Activated T-helper 2 cell treated with anti-CD3 and anti-CD28 coated beads, Interferon-gamma antibody, Interleukin-2, Interleukin-4, amounts not matched to agents 10 μg/mL and 5 μg/mL and 100 μg/mL, durations not matched to agents 14 hours and 24 hours and 36 hours (primary cell): ENCODE measurements at places on chromosomes 5 and 9. TPM values are rescaled to one million over a fixed set of nuclear protein-coding genes. Genes with fewer than 3 reads are reported as not detected.

GRCh38 chr5:167412556-167412955 lies 878.9 kb upstream of the WWC1 start:
- DNase-seq, result no peak

DNA sequence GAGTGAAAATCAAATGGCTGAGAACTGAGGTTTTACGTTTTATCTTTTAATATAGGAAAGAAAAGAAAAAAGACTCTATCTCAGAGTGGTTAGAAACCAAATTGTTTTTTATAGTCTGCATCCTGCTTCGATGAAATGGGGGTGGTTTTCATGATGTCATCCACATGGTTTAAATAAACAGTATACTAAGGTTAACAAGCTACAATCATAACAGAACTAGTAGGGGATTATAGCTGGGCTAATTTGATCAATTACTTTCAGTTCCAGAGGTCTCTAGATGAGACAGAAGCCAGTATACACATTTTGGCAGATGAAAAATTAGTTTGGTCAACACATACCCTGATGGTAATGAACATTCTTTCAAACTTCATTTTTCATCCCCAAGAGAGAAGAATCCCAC lies 106.3 kb upstream of the SNX2 start:
- no peak for DNase-seq

- DNase-seq, result no peak
Measured at GRCh38 chr5:173928871-173929574, 40.9 kb downstream of the CPEB4 start.

DNA sequence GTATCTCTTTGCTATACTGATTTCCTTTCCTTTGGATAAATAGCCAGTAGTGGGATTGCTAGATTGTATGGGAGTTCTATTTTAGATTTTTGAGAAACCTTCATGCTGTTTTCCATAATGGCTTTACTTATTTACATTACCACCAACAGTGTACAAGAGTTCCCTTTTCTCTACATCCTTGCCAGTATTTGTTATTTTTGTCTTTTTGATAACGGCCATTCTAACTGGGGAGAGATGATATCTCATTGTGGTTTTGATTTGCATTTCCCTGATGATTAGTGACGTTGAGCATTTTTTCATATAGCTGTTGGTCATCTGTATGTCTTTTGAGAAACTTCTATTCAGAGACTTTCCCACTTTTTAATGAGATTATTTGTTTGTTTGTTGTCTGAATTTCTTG lies 25.8 kb downstream of the NADK2 start:
- DNase-seq, result no peak

GRCh38 chr9:104700306-104700705 lies 6.0 kb downstream of the OR13D1 start:
- DNase-seq, result no peak

DNA sequence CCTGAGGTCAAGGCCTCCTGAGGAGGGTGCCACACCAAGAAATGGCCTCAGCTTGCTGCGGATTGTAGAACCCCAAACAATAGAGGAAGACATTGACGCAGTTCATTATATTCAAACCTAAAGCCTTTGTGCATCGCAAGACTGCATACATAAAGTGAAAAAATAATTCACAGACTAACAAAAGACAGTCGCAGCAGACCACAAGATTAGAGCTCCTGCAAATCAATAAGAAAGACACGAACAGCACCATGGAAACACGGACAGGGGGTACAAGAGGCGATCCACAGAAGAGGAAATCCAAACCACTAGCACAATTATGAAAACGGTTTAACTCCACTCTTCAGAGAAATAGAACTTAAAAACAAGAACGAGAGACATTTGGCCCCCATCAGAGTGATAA lies 10.0 kb upstream of the TCOF1 start:
- DNase-seq, result no peak

DNA sequence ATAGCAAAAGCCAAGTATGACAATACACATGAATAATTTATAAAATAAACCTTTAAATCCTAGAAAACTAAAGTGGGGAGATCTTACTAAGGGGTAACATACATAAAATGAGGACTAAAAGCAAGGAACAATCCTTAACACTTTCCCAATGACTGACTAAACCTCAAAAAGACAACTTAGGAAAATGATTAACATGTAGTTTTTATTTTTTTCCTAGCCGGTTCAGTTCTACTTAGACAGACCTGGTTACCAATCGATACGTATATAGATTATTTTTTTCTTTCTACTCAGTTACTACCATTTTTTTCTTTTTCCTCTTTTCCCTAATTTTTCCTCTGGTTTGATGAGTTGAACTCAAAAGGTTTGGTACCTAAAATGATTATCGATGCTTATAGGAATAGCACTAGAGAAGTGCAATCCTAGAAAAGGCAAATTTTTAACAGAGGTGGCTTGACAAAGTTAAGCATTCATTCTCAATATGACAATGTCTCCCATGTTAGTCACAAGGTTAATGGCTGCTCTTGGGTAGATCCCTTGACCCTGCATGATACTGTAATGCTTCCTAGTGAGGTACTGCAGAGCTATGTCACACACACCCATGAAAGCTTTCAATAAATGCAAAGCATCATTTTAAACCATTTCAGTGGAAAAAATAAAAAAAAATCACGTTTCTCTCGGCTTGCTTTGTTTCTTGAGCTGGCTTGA lies 41.5 kb downstream of the FBXO4 start:
- no peak for DNase-seq

- DNase-seq, result no peak
Measured at GRCh38 chr5:141633871-141634561, 2.6 kb downstream of the HDAC3 start.

DNA sequence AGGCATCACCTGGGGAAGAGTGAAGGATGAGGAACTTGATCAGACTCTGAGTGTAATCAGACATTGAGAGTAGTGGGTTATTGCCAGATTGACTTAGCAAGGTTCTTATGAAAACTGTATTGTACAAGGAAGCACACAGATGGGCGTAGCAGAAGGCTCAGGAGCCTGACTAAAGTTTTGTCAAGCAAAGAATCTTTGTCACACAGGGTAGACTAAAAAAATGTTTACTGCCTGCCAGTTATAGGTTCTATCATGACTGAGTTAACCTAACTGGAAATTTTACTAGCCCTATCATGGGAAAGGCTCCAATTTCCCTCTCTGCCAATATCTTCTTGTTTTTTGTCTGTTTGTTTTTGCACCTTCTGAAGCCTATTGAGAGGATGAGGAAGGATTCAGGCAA lies 19.1 kb downstream of the CAMK4 start:
- DNase-seq, result no peak

Gene GNAQ
- 28.6 and 34.3 TPM in 2 replicates for total RNA-seq

Gene CNOT8
- 57.6 and 60.2 TPM in 2 replicates for total RNA-seq

Gene CMYA5
- total RNA-seq, result 0.11 and 0.44 TPM in 2 replicates

Gene PPP1R26
- 2.2 and 2.3 TPM in 2 replicates for total RNA-seq

Gene PCSK1
- not detected in 2 replicates for total RNA-seq

Gene AIF1L
- total RNA-seq, result 0.27 and 0.55 TPM in 2 replicates
